Right lung (tissue), 10 donors: ENCODE measurements at places on chromosomes 5 and 9. TPM values are rescaled to one million over a fixed set of nuclear protein-coding genes. Genes with fewer than 3 reads are reported as not detected.

TAF1L gene
- polyA plus RNA-seq, result 0.09 TPM

PCDHA1 gene
- 0.08 TPM for polyA plus RNA-seq

CEL gene
- polyA plus RNA-seq, result 2.7 TPM

C5orf52 gene
- polyA plus RNA-seq, result not detected

PCDHB9 gene
- 3.1 TPM for polyA plus RNA-seq

TMEM171 gene
- 0.12 TPM for polyA plus RNA-seq

AQP7 gene
- polyA plus RNA-seq, result 4.1 TPM

C1QTNF2 gene
- polyA plus RNA-seq, result 4.5 TPM

ADAMTS2 gene
- 31.4 TPM for polyA plus RNA-seq

KIAA0825 gene
- polyA plus RNA-seq, result 5.0 TPM

CFAP90 gene
- 12.2 TPM for polyA plus RNA-seq

AGXT2 gene
- not detected for polyA plus RNA-seq

SMIM33 gene
- 0.05 TPM for polyA plus RNA-seq

LRRC26 gene
- 0.23 TPM for polyA plus RNA-seq
